ENCODE measurements at places on chromosomes 6 and 20.

GRCh38 chr6:139824864-139825263, 450.4 kb upstream of the CITED2 start:
- no peak for DNase-seq

DNA sequence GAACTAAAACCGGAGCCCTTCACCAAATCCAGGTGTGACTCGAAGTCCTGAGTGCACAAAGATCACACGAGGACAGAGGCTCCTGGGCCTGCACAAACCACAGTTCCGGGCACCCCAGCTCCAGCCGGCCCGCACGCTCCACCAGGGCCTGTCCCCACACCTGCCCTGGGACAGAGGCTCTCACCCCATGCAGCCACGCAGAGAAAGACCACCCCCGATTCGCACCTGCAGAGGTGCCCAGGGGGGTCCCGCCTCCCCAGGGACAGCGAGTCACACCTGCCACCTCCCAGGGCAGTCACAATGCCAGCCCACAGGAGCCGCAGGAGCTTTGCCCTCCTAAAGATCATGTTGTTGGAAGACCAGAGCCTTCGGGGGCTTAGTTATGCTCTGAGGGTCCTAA, 25.4 kb upstream of the MRGBP start:
- no peak for DNase-seq

DNA sequence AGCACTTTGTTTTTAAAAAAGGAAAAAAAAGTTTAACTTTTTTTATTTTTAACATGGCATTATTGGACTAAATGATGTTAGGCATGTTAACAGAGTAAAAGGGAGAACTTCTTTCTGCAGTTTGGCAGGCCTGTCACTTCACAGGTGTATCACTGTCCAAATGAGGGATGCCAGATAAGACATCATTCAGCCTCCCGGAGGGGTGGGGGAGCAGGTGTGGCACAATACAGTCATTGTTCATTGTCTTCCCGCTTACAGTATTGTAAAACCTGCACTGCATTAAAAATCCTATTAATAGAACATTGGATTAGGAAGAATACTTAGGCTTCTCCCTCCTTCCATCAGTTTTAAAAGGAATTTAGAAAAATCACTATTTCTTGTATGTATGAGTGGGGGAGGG, 80.7 kb downstream of the CARMIL1 start:
- DNase-seq: no peak

GRCh38 chr20:62685781-62686555, 22.7 kb upstream of the NTSR1 start:
- peak; percentile 75 for DNase-seq

DNA sequence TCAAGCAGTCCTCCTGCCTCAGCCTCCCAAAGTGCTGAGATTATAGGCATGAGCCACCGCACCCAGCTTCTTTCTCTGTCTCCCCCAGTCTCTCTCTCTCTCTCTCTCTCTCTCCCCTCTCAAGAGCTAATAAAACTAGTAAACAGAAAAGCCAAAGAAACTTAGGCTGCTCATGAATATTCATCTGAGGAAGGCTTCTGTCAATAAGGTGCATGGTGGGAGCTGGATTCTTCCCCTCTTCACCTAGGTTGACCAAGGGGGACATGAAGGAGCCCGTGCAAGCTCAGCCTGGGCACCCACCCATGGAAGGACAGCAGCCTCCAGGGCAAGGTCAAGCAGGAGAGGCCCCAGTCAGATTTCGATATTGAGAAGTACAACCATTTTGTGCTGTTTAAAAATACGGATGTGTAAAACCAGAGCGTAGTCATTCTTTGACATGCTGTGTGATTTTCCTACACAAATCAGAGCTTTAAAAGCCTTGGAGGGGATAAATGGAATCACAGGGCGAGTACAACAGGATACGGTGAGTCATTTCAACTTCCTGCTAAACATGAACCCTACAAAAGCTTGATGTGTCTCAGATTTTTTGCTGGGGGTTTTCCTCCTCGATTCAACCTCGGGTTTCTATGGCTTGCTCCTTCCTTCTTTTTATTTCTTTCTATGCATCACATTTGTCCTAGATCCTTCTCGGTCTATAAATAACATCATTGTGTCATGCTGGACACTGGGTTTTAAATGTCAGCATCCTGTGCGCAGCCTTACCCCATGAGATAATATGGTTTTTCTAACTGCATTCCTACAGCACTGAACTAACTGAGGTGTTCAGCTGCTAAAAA, 368.9 kb upstream of the JARID2 start:
- no peak for DNase-seq

- DNase-seq: no peak
Measured at GRCh38 chr6:142722012-142722411, 223.0 kb downstream of the HIVEP2 start.

- no peak for DNase-seq
Measured at GRCh38 chr6:10862361-10862760, 19.5 kb downstream of the GCM2 start.

DNA sequence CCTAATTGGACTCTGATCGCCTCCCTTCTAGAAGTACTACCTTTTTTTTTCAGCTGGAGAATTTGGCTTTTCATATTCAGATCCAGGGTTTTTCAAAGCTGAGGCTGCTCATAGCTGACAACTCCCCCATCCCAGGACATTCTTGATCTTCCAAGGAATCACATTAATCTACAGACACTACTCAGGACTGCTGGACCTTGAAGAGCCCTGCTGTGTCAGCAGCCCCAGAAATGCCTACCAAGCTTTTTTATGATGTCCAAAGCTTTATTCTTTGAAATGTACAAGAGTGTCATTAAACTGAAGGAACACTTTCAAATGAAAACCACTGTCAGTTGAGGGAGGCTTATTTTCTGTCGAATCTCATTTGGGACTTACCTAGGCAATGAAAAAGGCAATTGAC, 704.1 kb downstream of the PTPRT start:
- DNase-seq: no peak

DNA sequence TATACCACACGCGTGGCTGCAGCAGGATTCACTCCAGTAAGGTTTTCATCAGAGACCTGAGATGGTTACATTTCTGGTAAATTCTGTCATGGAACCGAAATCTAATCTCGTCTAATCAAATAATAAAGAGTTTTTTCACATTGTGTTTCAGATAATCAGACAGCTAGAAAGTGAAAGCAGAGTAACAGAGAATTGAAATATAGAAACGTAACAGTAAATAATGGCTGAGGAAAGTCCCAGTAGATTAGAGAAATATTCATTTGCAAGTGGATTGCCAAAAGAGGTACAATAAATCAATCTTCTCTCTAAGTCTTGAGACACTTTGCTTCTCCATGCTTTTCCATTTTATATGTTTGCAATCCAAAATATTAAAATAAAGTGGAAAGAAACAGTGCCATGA, 42.4 kb downstream of the PKHD1 start:
- no peak for DNase-seq

GRCh38 chr6:11495565-11496145, 41.9 kb upstream of the TMEM170B start:
- no peak for DNase-seq

DNA sequence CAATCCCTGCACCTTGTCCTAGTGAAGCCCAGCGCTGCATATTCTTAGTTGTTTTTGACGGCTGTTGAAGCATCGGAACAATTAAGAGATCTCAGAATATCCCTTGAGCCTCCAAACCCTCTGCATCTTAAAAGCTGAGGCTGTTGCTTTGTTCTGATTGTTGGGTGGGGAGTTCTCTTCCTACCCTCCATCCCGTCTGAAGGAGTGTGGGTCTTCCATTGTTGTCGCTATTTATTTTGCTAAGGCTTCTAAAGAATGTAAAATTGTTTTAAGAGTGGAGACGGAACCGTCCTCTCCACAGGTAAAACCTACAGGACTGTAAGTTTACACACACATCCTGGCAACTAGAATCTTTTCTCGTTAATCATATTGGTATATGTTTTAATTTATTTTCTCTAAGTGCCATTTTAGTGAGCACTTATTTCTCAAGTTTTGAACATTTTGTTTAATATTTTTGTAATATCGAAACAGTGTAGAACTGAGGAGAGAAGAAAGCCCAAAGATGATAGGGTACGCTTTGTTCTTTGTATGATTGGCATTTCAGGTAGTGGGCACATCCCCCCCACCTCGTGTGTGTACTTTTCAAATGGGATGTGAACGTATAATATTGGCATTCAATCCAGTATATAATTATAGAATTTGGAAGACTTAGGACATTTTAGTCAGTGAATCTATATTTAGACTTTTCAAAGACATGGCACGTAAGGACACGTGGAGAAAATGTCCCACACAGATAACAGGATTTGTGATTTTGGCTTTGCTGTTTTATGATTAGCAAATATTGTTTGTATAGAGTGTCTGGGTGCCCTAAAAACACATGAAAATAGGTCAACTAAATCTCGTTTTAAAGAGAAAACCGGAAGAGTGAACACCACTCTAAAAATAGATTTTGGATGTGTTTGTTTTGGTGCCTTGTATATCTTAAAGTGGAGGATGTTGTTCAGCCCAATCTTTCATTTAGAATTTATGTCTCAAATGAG, 1.3 kb downstream of the RNF146 start:
- DNase-seq: no peak

DNA sequence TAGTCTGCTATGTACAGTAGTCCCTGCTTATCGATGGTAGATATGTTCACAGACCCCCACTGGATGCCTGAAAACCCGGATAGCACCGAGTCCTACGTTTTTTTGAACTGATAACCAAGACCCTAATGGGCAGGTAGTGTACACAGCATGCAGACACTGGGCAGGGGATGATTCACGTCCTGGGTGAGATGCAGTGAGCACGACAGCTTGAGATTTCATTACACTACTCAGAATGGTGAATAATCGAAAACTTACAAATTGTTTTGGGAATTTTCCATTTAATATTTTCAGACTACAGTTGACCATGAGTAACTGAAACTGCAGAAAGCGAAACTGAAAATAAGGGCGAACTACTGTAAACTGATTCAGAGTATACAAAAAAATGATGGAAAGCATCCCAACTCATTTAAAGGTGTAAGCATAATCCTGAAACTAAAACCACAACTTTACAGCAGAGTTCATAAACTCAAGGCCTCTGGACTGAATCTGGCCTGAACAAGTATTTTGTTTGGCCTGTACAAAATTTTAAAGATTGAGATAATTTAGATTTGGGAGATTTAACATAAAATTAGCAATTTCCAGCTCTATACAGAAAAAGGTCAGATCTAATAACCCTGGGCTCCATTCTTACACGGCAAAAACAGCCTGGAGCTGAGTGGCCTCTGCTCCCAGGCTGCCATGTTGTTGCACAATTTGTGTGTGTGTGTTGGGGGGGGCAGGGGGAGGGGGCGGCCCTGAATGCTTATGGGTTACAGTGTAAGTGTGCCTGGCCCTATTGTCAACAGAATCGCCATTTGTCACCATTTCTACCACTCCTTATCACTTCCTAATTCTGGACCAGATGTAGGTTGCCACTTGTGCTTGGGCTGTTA, 34.9 kb downstream of the RNF24 start:
- DNase-seq: peak; percentile 20

DNA sequence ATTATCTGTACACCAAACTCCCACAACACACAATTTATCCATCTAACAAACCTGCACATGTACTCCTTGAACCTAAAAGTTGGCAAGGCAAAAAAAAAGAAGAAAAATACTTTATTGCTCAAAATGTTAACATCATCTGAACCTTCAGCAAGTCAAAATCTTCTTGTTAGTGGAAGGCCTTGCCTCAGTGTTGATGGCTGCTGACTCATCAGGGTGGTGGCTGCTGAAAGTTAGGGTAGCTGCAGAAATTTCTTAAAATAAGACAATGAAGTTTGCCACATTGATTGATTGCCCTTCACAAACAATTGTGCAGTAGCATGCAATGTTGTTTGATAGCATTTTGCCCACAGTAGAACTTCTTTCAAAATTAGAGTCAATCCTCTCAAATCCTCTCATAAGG, 2.7 kb upstream of the WFDC11 start:
- DNase-seq: no peak

- peak; percentile 73 for DNase-seq
Measured at GRCh38 chr6:154732538-154733182, 556 bp upstream of the SCAF8 start.

All from ELF-1 (cell line).